ENCODE measurements at places on chromosomes 6 and 20.

- DNase-seq, result no peak
Measured at GRCh38 chr20:7171911-7172310, 404.4 kb downstream of the BMP2 start.

GRCh38 chr20:59084041-59084850, 41.7 kb upstream of the PRELID3B start:
- no peak for DNase-seq

DNA sequence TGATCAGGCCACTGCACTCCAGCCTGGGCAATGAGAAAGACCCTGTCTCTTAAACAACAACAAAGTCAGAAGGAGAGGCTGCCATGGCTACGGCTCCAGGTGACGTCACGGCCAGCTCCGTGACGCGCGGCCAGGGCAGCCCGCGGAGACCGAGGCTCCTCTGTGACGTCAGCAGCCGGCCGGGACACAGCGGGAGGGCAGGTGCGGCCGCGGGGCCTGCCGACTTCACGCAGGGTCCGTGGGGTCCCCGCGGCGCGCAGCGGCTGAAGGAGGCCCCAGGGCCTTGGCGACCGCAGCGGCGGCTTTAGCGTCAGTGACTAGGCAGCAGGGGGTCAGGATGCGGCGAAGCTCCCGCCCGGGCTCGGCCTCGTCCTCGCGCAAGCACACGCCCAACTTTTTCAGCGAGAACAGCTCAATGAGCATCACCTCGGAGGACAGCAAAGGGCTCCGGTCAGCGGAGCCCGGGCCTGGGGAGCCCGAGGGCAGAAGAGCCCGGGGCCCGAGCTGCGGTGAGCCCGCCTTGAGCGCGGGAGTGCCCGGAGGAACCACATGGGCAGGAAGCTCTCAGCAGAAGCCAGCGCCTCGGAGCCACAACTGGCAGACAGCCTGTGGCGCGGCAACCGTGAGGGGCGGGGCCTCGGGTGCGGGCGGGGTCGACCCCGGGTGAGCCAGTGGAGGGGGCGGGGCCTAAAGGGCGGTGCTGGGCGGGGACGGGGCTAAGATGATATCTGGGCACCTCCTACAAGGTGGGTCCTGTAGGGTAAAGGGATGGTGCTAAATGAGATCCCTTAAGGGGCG, at the start of gene SPAG4:
TSS of gene SPAG4 (plus strand) at position 163 of the 798 bp plus-strand sequence. CDS start at position 338, 175 bp downstream.
- peak; percentile 100 for DNase-seq

DNA sequence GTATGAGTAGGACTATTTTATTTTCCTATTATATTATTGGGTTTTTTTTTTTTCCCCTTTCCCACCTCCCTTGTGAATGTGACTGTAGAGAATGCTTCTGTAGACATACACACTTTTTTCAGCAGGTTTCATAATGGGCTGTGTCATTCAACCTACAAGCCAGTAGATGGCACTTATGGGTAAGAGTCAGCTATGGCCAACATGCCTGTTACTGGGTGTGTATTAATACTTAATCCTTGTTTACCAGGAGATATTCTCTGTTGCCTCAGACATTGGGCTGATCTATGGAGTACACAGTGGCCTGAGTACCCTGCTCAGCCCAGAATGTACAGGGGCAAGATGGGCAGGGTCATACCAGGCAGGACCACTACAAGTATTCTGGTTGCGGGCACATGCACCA, 382.5 kb downstream of the EPHA7 start:
- DNase-seq, result no peak

GRCh38 chr6:127900935-127901334, at the start of gene THEMIS:
Gene THEMIS (minus strand): TSS chr6:127901058. CDS start chr6:127900932, 126 bp downstream.
- no peak for DNase-seq

DNA sequence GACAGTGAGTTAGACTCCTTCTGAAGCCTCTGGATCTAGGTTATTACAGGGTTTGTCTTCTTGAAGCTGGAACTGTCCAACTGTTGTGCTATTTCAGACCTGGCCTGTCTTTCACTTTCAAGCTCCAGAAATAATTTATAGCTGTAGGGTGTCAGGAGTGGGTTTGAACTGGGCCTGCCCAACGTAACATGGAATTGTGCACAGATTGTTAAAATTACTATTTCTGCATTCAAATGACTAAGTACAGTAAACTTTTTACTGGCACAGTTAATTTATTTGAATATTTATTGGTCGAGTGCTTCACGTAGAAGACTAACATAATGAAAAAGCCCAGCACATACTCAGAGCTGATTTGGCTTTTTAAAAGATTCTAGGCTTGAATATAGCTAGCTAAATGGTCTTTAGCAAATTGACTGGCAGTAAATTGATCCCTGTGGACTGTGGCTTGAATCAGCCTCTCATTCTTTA, 74.3 kb downstream of the ARID1B start:
- DNase-seq, result no peak

DNA sequence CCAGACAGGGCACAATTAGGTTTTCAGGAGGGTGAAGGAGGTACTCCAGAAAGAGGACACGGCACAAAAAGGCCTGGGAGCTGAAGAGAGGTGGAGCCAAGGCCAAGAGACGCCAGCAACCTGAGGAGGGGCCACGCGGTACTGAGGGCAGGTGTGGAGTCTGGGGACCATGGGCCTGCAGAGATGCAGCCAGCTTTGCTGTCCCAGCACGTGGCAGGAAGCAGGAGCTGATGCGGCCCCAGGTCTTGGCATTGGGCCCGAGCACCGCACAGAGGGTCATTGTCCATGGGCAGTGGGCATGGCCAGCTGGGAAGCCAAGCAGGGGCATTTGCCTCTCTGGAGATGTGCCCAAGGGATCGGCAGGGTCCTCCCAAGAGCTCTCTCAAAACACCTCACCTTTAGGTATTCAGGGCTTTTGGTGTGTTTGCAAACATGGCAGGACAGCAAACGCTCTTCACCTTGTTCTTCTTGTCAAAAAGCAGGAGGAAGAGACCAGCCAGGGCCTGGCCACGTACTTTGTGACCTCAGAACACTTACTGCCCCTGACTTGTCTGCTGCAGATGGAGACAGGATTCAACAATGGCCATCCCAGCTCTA, 1.4 kb upstream of the BPIFB1 start:
- DNase-seq, result no peak

DNA sequence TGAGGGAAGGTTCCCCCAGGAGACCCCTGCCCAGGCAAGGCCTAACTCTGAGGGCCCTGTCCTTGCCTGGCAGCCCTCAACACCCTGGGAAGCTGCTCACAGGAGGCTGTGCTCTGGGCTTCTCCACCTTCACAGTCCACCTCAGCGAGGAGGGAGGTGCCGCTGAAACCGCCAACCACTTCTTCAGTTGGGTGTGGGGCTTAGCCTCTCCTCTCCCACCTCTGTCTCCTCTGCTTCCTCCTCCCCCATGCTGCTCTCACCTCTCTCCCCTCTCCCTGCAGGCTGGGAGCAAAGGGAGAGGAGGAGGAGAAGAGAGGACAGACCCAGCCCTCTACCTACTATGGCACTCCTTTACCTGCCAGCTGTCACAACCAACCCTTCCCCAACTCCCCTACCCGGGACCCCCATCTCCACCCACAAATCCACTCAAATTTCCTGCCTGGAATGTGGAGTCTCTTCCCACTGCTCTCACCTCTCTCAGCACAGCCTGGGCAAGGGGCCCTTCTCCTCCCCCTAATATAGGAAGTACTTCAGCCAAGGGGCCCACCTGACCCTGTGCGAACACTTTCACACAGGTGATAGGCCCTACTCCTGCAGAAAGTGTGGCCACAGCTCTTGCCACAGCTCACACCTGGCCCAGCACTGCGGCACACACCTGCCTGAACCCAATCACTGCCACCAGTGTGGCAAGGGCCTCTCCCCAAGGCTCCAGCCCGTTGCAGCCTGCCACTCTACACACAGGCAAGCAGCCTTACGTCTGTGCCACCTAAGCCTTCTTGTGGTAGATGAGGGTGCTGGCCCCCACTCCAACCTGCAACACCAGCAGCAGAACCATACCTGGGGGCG, 7.2 kb downstream of the RING1 start:
- no peak for DNase-seq

- DNase-seq, result no peak
Measured at GRCh38 chr6:53827531-53827930, 32.7 kb downstream of the LRRC1 start.

DNA sequence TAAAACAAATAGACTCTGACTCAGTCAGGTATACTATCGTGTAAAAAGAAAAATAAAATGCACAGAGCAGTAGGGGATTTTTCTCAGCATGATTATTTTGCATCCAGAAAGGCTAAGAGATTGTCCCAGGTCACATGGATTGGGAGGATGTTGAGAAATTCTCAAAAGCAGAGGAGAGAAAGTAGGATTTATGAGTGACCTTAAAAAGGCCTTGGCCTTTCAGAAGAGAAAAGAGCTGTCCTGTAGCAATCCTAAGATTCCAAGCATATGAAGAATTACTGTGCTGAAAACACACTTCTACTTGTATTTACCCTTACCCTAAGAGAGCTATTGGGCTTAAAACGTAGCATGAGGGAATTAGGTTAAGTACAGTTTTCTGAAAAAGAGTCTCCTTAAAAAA, 149.7 kb upstream of the ENPP5 start:
- no peak for DNase-seq

DNA sequence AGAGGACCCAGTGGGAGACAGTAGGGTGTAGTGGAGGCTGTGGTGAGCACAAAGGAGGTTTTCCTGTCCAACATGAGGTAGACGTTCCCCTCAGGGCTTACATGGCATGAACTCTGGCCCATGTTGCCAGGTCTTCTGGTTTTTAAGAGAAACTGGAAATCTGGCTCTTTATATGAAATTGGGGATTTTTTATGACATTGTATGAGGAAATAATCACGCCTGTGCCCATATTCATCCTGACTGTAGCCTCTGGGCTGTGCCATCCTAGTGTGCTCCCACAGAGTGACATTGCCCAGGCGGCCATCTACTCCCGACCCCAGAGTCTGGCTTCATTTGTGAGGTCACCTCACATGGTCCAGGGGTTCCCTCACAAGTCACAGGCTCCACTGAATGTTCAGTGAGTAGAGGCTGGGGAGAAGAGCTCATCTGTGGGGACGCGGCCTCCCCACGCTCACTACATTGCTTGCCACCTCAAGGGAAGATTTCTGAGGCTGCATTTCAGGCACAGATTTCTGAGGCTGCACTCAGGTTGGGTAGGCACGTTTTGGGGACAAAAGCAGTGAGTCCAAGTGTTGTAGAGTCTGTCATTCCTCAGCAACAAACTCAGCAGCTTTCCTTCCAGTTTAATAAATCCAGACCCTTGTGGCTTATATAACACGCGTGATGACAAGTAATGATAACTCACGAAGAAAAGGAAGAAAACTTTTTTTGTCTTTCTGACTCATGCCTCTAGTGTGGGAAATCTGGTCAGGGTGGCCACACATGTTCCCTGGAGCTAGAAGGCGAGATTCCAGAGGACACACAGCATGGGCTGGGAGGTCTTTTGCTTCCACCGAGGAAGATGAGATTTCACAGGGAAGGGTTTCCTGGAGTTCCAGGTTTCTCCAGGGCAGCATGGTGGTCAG, 41.7 kb downstream of the SLC24A3 start:
- no peak for DNase-seq

DNA sequence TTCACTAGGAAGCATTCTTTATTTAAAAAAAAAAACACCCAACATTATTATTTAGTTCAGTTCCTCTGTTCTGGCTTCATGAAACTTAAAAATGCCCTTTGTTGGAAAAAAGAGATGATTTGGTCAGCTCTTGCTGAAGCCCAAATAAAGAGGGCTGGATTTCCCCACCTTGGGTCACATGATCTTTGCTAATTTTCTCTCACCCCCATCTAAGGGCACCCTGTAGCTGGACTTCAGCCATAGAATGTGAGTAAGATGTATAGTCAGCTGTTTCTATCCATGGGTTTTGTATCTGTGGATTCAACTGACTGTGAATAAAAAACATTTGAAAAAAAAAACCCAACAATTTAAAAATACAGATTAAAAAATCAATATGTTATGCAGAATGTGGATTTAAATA, 213.9 kb upstream of the SULF2 start:
- no peak for DNase-seq

DNA sequence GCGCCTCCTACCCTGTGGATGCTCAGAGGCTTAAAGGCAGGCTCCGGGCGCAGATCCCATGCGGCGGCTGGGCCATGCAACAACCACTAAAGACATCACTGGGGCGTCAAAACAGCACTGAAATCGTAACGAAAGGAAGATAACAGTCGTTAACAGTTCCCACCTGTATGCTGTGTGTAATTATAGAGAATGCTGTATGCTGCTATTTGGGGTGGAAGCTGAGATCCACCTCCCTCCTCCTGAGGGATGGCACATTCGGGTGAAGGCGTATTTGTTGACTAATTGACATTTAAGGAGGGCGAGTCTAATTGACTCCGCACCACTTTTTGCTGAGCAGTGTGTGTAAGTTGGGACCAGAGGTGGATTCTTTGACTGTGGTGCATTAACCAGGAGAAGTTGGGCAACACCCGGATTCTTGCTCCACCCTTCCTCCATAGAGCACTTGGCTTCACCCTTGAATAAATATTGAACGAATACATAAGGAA, 687 bp downstream of the SLC35A1 start:
- DNase-seq, result no peak

GRCh38 chr6:46677314-46677654, 10.4 kb upstream of the TDRD6 start:
- DNase-seq, result no peak
